ENCODE measurements at places on chromosomes 4 and X. TPM values are rescaled to one million over a fixed set of nuclear protein-coding genes. Genes with fewer than 3 reads are reported as not detected.

GRCh38 chr4:1683261-1683735, 815 bp downstream of the FAM53A start:
- peak; percentile 59 for DNase-seq

The TLR7 gene
- not detected for total RNA-seq

DNA sequence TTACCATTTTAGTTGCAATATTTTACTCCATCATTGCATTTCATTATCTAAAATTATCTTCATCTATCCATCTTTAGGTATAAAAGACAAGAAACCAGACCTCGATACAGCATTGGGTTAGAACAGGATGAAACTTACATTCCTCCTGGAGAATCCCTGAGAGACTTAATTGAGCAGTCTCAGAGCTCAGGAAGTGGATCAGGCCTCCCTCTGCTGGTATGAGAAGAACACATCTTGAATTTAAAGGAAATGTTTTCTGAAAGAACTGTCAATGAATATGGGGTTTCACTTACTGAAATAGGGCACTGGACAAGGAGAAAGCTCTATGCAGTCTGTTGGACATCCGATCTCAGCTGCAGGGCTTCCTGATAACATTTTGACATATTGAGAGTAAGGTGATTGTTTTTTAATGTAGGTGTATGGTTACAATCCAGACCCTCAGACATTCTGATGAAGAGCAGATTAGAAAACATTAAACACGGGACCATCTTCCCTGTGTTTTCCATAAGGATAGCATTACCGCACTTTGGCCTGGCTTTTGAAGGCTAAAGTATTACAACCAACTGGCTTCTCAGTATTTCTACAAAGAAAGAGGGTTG, 367.2 kb downstream of the BMPR1B start:
- peak; percentile 71 for DNase-seq

The PNCK gene
- total RNA-seq, result not detected

The ARR3 gene
- not detected for total RNA-seq

The HMX1 gene
- not detected for total RNA-seq

GRCh38 chr4:152342293-152342692, 193.6 kb downstream of the FBXW7 start:
- peak; percentile 25 for DNase-seq

- no peak for DNase-seq
Observed at GRCh38 chrX:129659141-129659540, 4.4 kb upstream of the APLN start.

DNA sequence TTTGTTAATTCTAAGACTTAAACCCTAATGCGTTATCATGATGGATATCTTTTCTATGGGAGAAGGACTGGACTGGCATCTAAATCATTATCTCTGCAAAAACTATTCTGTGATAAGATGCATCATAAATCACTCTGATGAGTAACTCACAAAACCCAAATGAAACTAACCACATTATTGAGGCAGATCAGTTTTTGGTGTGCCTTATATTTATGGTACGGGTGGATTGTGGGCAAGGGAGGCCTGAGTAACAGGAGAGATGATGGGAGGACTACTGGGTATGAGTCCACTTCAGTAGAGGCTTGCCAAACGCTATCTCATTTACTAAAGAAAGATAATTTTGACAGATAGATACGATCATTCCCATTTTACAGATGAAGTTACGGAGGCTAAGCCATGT, 66.4 kb upstream of the GUCY1A1 start:
- no peak for DNase-seq

- DNase-seq, result no peak
Observed at GRCh38 chrX:123298026-123298425, 113.9 kb downstream of the GRIA3 start.

The CCNA2 gene
- 12.1 TPM for total RNA-seq

The RADX gene
- 2.2 TPM for total RNA-seq

- DNase-seq, result no peak
Observed at GRCh38 chr4:40613456-40613855, 16.2 kb downstream of the RBM47 start.

- DNase-seq, result no peak
Observed at GRCh38 chr4:112153211-112153791, 8.0 kb downstream of the FAM241A start.

- DNase-seq, result no peak
Observed at GRCh38 chr4:158936238-158936637, 166.6 kb upstream of the RAPGEF2 start.

GRCh38 chrX:117834076-117834475, 282.5 kb downstream of the KLHL13 start:
- no peak for DNase-seq

DNA sequence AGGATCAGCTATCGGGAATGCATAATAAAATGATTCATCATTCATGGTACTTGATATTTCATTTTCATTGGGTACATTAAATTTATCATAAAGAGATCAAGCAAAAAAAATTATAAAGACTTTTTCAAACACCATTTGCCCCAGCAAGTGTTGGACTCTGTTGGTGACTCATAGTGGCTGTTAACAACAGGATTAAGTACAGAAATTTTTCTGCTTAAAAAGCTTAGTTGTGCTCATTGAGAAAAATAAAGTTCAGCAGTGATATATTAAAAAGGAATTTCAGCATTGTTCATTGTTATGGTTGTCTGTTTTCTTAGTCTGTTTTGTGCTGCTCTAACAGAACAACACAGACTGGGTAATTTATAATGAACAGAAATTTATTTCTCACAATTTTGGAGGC, 86.2 kb upstream of the PCDH10 start:
- DNase-seq, result no peak

DNA sequence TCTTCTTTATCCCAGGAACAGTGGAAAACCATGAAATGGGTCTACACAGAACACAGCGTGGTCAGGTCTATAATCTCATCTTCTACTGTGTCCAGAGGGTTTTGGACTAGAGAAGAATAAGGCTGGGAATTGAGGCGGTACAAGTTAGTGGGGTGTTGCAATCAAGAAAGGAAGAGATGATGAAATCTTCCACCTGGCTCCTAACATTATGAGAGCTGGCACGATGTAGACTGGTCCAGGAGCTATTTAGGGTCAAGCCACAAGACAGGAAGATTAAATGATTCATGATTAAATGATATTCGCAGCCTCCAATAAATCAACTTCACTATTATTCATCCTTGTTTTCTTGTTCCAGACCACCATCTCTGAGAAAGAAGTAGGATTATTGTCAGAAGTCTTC, 88.0 kb downstream of the ARSF start:
- peak; percentile 66 for DNase-seq

GRCh38 chrX:101229170-101229569, 9.6 kb downstream of the DRP2 start:
- DNase-seq, result no peak

The PLAC1 gene
- 0.91 TPM for total RNA-seq

DNA sequence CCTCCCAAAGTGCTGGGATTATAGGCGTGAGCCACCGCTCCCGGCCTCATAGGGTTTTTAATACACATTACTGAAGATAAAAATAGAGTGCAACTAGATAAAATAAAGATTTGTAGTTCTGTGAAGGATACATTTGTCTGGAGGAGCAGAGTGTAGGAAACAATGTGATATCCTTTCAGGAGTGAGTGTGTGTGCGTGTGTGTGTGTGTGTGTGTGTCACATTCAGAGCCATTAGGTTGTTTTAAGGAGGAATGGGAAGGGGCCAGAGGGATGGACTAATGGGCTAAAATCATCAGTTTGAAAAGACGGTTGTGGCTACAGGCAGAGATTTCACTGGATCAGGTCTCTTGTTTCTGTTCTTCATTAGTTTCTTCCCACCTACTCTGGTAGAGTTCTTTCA, 40.0 kb downstream of the RBPJ start:
- no peak for DNase-seq

DNA sequence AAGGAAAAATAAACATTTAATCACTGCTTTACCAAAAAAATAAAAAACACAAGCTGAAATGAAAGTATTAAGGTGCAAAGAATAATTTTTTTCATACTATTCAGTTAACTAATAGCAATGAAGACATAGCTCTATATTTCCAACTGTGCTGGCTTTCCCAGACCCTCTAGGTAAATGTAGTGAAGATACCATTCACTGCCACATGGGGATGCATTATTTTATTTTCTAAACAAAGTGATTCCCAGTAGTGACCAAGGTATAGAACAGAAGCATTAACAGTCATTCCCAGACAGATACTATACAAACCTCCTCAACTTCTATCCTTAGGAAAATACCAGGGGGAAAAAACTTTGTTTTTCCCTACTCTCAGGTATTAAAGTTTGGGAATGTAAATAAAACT, 39.4 kb downstream of the ANTXR2 start:
- no peak for DNase-seq

The PGK1 gene
- 310 TPM for total RNA-seq

DNA sequence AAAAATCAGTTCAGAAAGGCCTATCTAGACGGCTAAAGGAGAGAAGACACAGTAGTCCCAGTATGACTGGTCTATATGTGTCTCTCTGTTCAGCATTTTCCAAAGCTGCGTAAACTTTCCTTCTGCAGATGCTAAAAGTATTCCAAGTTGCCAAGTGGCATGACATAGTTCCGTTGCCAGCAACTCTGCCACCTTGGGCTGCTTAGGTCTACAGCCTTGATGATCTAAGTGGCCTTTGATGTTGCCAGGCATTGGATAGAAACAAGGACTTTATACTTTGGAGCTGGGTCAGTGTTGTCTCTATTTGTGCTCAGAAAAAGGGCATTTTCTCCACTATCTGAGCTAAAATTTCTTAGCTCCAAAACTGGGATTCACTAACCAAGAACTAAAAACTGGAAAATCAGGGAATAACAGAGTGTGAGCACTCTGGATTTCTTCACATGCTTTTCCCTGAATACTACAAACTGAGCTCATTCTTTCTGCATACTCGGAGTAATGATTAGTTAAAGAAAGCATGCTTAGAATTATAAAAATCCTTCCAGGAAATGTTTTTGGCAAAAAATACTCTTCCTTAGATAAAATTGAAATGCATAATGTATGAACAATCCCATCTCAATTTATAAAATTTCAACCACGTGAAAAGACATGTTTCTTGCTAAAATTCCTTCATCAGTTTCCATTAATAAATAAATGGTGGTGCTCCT, 191.4 kb downstream of the ADAMTS3 start:
- DNase-seq, result no peak

DNA sequence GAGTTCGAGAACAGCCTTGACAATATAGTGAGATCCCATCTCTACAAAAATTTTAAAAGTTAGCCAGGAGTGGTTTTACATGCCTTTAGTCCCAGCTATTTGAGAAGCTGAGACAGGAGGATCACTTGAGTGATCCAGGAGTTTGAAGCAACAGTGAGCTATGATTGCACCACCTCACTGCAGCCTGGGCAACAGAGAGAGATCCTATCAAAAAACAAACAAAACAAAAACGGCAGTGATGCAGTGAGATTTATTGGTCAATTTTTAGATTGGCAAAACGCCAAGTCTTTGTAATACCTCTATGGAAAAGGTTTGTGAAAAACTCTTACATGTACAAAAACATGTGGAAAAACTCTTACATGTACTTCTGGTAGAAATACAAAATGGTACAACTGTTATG, 91.3 kb downstream of the PTPN13 start:
- peak; percentile 76 for DNase-seq

DNA sequence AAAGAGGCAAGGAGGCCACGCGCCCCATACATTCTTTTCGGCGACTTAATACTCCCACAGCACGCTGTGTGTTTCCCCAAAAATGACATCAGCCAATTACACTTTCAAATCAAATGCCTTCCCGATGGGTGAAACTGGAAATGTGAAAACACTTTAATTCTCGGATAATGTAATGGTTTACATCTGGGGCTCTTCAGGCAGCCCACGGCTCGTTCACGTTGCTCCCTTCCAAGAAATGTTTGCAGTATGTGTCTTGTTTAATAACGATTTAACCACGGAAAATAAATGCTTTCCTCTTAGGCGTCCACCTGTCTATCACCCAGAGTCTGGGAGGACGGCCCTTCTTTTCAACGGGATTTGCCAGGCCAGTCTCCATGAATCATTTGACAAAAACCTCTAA, 272.5 kb downstream of the SHOX start:
- no peak for DNase-seq

DNA sequence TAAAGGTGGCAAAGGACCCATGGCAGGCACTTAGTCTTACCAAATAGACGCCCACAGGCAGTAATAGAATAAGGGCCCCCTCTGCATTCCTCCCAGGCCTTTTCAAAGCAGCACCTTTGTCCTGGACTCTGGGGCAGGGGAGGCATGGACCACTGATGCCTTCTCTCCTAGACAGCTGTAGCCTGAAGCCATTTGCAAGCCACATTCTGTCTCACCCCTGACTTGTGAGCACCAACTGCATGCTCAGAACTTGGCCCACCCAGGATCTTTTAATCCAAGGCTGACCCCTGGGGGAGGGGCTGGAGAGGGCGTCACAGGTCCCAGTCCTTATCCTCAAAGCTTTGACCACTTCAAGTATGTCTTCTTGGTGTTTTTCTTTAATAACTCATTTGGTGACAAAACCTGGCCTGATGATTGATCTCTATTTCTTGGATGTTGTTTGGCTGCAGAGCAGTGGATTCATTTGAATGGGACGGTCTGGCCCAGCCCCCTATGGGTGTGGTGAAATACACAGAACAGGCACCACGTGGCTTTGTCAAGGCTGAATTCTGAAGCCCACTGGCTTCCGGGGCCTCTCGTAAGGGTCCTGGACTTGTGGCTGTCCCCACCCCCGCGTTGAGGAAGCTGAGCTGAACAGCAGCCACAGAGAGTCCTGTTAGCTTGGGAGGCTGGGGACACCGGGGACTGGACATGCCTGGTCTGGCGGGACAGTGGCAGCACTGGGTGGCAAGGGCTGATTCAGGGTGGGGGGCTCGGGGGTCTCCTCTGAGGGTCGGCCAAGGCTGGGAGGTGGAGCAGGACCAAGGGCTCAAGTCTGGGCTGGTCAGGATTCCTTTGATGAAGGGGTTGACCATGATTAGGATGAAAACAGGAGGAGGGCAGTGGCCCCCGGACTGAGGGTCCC, 36.6 kb downstream of the ADRA2C start:
- no peak for DNase-seq

- DNase-seq, result no peak
Observed at GRCh38 chrX:19019996-19020395, 36.1 kb upstream of the PHKA2 start.

The HNRNPD gene
- 308 TPM for total RNA-seq

DNA sequence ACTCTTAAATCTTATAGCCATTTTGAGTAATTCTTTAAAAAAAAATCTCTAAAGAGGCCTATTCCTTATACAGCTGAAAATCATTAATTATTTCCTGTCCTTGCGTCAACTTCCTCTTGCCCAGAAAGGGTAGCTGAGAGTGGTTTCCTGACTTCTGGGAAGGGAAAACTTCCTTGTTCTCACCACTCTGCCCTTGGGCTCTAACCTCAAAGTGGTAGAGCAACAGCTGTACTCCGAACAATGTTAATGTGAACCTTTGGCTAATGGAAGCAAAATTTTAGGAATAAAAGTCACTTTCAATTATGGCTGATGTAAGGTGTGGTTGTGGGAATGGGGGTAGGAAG, 15.3 kb downstream of the KLHL2 start:
- DNase-seq, result peak; percentile 82

The NKX1-1 gene
- not detected for total RNA-seq

The TCEANC gene
- total RNA-seq, result 4.0 TPM

DNA sequence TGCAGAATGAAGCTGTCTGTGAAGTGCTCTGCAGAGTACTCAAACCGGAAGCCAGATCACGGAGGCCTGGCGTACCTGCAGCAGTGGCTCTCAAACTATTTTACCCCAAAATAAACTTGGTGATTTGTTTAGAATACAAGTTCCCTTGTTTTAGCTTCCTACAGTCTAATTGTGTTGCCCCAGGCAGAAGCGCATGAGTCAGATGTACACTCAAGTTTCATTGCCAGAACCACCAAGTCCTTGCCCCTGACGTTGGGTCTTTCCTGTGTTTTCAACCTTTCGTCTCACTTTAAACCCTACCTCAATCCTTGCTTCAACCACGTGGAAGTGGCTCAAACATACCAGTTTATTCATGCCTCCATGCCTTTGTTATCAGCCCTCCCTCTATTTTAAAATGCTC, 66.2 kb upstream of the SLC7A11 start:
- DNase-seq, result peak; percentile 96

The SEC31A gene
- total RNA-seq, result 229 TPM
